Activated CD8-positive, alpha-beta T cell treated with anti-CD3 and anti-CD28 coated beads for 36 hours (primary cell): ENCODE measurements at places on chromosomes 2 and 18.

DNA sequence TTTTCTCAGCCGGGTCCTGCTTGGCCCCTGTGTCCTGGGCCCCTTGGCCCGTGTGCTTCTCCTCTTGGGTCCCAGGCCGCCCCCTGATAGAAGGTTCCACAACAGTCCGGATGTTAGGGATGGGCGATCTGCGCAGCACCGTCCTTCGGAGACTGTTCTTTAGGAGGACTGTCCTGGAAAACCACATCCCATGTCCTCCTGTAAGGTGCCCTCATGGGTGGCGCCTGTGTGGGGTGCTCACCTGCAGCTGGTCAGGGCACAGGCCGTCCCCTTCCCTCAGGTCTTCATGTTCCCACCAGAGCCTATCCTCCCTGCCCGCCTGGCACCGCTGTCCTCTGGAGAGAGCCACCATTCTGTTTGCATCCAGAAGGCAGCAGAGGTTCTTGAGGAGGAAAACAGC, 50.0 kb downstream of the CTDP1 start:
- no peak for DNase-seq

DNA sequence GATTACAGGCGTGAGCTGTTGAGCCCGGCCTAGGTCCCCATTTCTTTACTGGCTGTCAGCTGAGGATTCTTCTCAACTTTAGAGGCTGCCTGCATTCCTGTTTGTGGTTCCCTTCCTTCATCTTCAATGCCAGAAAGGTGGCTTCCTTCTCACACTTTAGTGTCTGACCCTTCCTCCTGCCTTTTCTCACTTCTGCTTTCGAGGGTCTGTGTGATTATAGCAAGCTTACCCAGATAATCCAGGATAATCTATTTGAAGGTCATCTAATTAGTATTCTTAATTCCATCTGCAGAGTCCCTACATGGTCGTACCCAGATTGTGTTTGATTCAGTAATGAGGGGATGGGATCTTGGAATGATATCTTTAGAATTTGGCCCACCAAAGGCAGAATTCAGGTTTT, 157.4 kb downstream of the TANC1 start:
- no peak for DNase-seq

- no peak for DNase-seq
These were observed 84.7 kb downstream of the ZNF407 start for GRCh38 chr18:74682141-74682990.

DNA sequence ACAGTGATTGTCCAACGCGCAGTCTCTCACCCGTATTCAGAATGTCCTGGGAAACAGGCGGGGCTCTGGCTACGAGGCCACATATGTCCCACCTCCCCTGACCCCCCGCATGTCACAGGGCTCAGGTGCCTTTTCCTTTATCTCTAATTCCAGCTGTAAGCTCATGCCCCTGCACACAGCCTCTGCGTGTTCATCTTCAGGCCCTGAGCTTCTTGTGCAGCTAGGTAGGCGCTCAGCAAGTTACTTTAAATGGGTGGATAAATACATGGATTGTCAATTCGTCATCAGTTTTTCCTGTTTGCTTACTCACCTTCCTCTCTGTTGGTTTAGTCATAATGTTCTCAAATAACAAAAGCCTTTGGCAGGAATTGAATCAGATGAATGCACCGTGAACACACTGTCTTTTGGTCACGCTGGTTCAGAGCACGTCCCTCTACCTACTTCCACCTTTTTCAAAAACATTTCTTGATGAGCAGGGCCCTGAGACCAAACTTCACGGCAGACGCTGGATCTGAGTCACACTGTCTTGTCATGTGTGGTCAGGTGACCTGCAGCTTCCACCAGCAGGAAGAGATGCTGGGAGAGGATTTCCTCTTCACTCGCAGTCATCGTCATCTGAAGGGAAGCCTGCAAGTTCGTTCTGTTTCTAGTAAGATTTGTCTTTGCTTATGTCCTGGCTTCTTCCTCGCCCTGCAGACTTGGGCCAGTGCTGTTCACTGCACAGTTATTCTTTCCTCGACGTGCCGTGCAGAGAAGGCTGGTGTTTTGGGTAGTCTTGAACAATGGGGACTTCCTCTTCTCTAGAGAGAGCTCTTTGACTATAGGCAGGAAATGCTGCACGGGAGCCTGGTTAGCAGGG, 138.1 kb downstream of the PTGR3 start:
- peak; percentile 82 for DNase-seq

DNA sequence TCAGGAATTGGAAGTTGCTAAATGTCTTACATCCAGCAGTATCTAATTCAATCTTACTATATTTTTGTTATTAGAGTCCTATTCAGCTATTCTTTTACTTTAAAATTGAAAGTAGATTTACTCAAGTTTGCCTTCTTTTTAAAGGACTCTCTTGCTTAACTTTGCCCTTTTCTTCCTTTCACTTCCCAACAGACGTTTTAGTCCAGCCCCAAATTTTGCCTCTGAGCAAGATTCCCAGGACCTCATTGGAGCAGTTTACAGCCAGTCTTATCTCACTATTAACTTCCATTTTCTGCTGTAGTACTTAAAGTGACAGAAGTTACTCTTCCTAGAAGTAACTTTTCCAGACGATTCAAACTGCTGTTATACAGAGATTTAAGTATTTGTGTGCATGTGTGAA, 1.7 kb upstream of the PRKD3 start:
- DNase-seq: no peak

- DNase-seq: no peak
These were observed 689 bp downstream of the OST4 start for GRCh38 chr2:27070653-27071276.

DNA sequence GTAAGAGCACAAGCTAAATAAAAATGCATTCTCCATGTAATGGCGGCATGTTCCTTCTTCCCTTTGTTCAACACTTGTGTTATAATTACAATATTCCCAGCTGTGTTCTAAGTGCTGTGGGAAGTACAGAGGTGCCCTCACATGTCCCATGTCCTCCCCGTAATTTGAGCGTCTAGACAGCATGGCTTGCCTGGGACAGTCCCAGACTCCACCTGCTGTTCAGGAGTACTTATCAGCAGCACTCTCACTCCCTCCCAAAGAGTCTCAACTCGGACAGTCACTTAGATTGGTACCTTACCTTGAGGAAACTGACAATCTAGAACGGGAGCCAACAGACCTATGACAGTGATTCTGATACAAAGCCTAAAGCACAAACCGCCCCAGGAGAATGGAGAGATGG, 370.5 kb downstream of the EIPR1 start:
- no peak for DNase-seq

- no peak for DNase-seq
These were observed 83.1 kb downstream of the FAM210A start for GRCh38 chr18:13643261-13643751.

GRCh38 chr2:160239436-160239835, 39.4 kb upstream of the ITGB6 start:
- no peak for DNase-seq

DNA sequence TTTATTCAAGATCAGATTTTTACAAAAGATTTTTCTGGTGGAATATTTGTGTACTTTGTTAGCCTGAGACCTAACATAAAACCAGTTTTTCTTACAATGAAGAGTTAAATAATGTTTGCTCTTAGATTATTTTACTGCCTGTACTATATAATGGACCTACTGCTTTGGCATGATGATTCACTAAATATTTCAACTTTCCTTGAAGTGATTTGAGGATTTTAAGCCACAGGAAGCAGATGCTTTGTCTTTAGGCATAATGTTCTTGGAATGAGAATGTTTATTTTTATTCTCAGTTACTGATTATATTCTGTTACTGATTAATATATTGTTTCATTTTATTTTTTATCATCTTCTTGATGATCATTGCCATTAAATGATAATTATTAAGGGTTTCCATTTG, 175.3 kb upstream of the LRP1B start:
- DNase-seq: no peak
